ENCODE measurements at places on chromosomes 12 and 14.
A peak's percentile ranks its signal among the peaks of the same experiment; 100 is the strongest.

DNA sequence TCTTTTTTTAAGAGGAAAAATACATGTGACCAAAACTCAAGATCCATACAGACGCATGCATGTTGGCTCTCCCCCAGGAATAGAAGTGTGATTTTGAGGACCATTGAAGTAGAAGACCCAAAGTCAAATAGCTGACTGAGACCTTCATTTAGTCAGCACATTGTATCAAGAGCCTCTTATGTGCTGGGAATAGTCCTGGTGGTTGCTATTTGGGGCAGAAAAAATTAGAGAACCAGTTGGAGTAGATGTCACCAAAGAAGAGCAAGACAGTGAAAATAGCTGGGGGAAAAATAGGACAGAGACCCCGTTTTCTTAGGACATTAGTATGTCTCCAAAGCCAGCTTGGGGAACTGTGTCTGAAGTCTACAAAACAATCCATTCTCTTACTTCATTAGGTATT is 93.6 kb downstream of the PELI2 start:
- no peak for DNase-seq

- DNase-seq, result no peak
These were observed 2.6 kb downstream of the TMEM132D start for GRCh38 chr12:129901254-129901653.

DNA sequence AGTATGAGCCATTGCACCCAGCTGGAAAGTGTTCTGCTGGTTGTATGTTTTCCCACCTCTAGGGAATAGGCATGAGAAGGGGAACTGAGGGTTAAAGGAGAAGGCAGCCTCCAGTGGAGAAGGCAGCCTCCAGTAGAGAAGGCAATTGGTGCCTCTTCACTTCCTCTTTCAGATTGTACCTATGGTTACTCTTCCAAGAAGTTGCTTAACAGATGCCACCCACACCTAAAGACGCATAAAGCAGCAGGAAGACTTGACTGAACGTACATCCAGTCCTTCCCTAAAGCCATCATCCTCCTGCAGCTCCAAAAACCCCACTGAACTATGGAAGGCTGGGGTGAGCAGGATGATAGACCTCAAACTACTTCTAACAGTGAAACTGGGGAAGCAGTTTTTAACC is 13.1 kb downstream of the DPF3 start:
- no peak for DNase-seq

- DNase-seq, result no peak
These were observed 225.7 kb downstream of the KCNC2 start for GRCh38 chr12:74983917-74984316.

GRCh38 chr12:20599757-20600156 is 95.4 kb upstream of the SLCO1C1 start:
- DNase-seq, result no peak

DNA sequence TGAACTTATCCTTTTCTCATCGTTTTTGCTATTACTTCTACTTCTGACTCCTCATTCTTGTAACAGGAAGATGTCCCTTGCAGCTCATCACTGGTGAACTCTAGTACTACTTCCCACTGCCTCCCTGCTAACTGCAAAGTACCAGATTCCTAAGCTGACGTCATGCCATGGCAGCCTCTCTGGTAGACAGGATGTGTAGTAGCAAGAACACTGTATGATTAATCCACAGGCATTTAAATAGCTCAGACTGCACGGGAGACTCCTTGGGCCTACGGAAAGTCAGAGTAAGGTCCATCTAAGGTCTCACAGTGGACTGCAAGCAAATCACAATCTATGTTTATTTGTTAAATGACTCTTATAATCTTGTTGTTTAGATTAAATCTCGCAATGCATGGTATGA is 43.5 kb downstream of the DNAI7 start:
- no peak for DNase-seq

GRCh38 chr12:49189731-49190716 is 1.1 kb upstream of the TUBA1A start:
- peak; percentile 54 for DNase-seq

DNA sequence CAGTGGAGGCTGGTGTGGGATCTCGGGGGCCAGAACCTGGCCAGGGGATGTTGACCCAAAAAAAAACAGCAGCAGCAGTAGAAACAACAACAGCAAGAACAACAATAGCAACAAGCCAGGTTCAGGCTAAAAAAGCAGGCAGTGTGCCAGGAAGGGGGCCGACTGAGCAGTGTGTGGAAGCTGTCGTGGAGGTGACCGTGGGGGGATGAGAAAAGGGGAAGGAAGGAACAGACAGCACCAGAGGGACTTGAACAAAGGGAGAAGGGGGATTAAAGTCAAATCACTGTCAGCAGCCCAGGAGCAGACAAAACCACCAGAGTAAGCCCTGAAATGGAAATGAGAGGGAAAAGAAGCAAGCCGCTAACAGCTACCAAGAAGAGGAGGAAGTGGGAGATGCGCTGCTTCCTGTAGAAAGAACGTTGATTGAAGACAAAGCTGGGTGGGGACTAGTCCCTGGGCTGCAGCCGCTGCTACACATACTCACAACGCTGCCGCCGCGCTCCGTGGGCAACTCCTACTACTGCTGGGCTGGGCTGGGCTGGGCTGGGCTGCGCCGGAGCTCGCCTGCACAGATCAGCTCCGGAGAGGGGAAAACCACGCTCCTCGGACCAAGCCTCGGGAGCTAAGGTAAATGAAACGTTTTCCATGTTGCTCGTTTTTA is at the start of gene GNG2:
Gene GNG2, plus strand, starts transcription at position 449 of the 661 bp plus-strand sequence. CDS start 90,067 bp downstream, outside the sequence.
- DNase-seq, result no peak

DNA sequence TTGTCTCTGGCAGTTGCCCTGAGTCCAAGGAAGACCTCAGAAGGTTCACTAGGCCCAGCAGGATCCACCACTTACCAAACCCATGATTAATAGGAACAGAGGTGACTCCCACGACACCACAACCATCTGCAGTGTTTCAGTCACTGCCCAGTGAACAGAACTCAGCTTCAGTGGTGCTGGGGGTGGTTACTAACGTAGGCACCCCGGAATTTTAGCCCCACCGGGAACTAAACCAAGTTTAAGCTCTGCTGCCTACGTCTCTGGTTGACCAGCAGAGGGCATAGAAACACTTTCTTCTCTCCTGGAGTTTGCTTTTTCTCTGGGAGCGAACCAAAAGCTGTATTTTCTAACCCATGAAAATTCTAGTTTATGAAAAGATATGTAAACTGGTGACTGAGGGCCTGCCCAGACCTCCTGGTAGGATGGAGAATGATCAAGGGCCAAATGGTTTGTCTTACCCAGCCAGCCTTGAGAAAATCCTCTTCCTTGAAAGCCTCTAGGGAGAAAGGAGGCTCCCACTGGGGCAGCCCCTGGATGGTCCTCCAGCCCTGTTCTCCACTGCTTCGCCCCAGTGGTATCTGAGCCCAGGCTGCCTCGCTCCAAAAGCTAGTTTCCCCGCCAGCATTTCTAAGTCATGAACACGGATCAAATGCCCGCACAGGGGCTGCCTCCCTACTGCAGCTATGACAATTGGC is 379.8 kb downstream of the DPF3 start:
- DNase-seq, result no peak

DNA sequence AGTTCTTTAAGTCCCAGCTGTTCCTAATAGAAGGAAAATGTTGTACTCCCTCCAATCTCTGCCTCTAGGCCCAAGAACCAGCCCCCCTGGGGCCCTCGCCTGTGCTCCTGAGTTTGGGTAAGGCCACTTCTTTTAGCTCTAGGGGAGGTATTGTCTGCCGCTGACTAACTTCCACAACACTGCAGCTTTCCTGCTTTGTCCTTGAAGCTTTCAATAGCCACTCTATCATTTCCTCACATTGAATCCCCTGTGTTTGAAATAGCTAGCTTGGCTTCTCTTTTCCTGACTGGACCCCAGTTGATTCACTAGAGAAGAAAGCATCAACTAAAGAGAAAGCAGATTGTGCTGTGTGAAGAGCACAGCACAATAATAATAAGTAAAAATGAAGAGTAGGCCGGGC is 28.8 kb downstream of the KRT80 start:
- no peak for DNase-seq

Data from NCI-H446 (cell line).